PC-3 (cell line): ENCODE measurements at places on chromosomes 2 and 18. TPM values are rescaled to one million over a fixed set of nuclear protein-coding genes. Genes with fewer than 3 reads are reported as not detected.

The RRM2 gene
- total RNA-seq = 229 and 282 TPM in 2 replicates

The CFC1 gene
- total RNA-seq = not detected in 2 replicates

The TUBA4B gene
- not detected in 2 replicates for total RNA-seq

The TNP1 gene
- total RNA-seq = not detected in 2 replicates

The EVX2 gene
- total RNA-seq = not detected in 2 replicates

The ABCG8 gene
- total RNA-seq = not detected in 2 replicates

The DNAJC5G gene
- total RNA-seq = not detected in 2 replicates

The DLX2 gene
- total RNA-seq = 0.29 and 1.4 TPM in 2 replicates

The C2orf66 gene
- total RNA-seq = 0.51 TPM in 1 of 2 replicates, not detected in the other

The CABYR gene
- total RNA-seq = 5.4 and 5.6 TPM in 2 replicates

The PIEZO2 gene
- not detected in 2 replicates for total RNA-seq

The AQP12A gene
- total RNA-seq = not detected in 2 replicates

GRCh38 chr2:70887550-70888246 lies 48.0 kb upstream of the ATP6V1B1 start:
- H3K27ac ChIP-seq = no peak overlapping the region
- H3K4me1 ChIP-seq = no peaks in the 10 kb centered on the region
- no peaks in the 10 kb centered on the region for H3K36me3 ChIP-seq
- H3K27me3 ChIP-seq = peaks cover 44% of the 10 kb centered on the region

DNA sequence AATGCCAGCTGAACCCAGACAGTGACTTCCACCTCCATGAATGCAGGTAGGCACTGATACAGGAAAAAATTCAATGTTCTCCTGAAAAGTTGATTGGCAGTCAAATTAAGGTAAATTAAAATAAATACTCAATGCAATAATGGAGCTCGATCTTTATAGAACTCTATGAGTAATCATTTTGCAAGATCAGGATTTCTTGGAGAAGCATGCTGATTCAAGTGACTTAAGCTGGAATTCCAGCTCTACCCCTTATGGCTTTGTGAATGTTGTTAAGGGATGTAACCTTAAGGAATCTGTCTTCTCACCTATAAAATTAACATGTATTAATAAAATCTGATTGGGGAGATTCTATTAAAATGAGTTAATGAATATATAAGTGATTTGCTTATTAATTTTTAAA lies 145.1 kb downstream of the QPCT start:
- no peaks in the 10 kb centered on the region for H3K36me3 ChIP-seq
- H3K4me1 ChIP-seq = no peaks in the 10 kb centered on the region
- DNase-seq = no peak
- H3K27me3 ChIP-seq = no peaks in the 10 kb centered on the region
- H3K27ac ChIP-seq = no peak overlapping the region

- H3K27me3 ChIP-seq = 0 out of 2 replicates have a peak, but pooled peaks cover 2% of the 10 kb centered on the region
- peak; percentile 59 for DNase-seq
- no peaks in the 10 kb centered on the region for H3K36me3 ChIP-seq
- no peak overlapping the region for H3K4me3 ChIP-seq
These were observed 240.9 kb downstream of the RNF152 start for GRCh38 chr18:61651880-61652268.

GRCh38 chr2:197614532-197614931 lies 60.9 kb downstream of the RFTN2 start:
- peaks cover 33% of the 10 kb centered on the region for H3K4me1 ChIP-seq
- DNase-seq = peak; percentile 25
- H3K36me3 ChIP-seq = no peaks in the 10 kb centered on the region
- H3K27me3 ChIP-seq = no peaks in the 10 kb centered on the region
- no peak overlapping the region; the same call in 1 of the 2 replicates for H3K4me3 ChIP-seq

- peak; percentile 36 for DNase-seq
- no peak overlapping the region for H3K4me3 ChIP-seq
- peaks cover 24% of the 10 kb centered on the region for H3K4me1 ChIP-seq
- H3K27me3 ChIP-seq = no peaks in the 10 kb centered on the region
- H3K27ac ChIP-seq = peak overlapping the region; percentile 11
These were observed 8.3 kb downstream of the MAT2A start for GRCh38 chr2:85547089-85547858.

DNA sequence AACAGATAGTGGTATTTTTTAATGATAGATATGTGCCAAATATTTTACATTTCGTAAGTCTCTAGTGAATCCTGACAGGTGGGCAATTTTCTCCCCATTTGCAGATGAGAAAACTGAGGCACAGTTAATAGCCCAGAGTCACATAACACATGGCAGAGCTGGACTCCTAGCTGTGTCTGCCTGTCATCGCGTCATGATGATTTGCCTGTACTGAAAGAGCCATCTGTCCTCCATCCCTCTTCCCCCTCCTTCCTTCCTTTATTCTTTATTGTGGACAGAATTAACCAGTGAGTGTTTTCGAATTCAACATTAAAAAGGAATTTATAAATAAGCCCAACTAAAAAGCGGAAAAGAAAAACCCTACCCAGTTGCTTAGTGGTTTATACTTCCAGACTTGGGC lies 3.2 kb downstream of the DNAJB2 start:
- no peak overlapping the region for H3K27ac ChIP-seq
- H3K4me3 ChIP-seq = no peak overlapping the region
- H3K4me1 ChIP-seq = peaks cover 23% of the 10 kb centered on the region
- H3K36me3 ChIP-seq = peaks cover 3% of the 10 kb centered on the region; the same call in 1 of the 2 replicates
- no peaks in the 10 kb centered on the region for H3K27me3 ChIP-seq

DNA sequence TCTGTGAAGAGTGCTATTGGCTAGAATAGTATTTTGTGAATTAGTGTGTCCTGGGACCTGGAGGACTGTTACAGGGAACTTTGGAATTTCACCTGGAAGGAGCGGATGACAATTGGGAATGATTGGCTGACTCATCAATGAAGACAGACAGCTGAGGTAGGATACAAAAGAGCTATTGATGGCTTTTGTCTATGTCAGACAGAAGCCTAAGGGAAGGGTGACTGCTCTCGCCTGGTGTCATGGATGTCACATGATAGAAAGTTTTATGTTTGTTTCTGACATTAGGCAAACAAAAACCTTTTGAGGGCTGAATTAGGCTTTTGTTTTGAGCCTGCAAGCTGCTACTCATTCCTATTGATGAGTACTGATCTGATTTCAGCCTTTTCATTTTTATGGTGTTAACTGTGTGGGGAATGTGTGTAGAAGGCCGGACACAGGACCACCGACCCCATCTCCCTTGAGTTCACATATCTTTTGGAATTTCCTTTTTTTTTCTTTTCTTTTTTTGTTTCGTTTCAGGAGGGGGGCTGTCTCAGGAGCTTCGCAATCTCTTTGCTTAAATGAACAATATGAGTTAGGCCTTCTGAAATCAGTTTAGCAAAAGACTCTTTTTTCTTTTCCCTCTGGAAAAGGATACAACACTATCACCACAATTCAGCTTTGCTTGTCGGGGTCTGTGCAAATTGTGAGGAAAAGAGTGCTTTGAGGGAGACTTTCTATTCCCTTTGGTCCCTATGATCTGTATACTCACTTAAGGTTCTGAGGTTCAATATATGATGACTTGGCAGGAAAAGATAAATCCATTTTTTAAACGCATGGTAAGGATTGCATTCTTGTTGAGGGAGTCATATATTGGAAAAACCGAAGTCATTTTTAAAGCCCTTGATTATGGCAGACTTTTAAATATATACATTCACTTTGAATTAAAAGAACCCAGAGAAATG lies 207.9 kb upstream of the FIGN start:
- DNase-seq = peak; percentile 5
- no peak overlapping the region for H3K4me3 ChIP-seq
- H3K27me3 ChIP-seq = peaks cover 90% of the 10 kb centered on the region
- no peaks in the 10 kb centered on the region for H3K4me1 ChIP-seq

GRCh38 chr18:40532046-40532445 lies 1423.0 kb upstream of the PIK3C3 start:
- H3K36me3 ChIP-seq = no peaks in the 10 kb centered on the region
- no peak for DNase-seq
- no peak overlapping the region for H3K4me3 ChIP-seq
- H3K27me3 ChIP-seq = no peaks in the 10 kb centered on the region
- H3K27ac ChIP-seq = no peak overlapping the region

DNA sequence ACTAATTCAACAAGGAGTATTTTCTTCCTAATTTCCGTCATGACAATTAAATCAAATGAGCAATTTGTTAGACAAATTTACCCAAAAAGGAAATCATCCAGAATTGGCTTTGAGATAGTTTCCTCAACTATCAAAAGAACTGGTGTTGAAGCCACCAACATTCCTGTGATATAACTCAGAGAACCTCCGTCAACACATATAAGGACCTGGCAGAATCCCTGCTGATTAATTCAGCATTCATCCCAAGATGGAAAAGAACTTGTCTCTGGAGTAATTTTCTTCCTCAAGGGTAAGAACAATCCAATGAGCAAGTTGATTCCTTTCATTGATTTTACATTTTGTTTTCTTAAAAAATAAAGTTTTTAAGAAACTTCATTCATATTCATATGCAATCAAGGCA lies 62.0 kb downstream of the MBD2 start:
- H3K4me1 ChIP-seq = peaks cover 31% of the 10 kb centered on the region
- no peak overlapping the region for H3K4me3 ChIP-seq
- H3K36me3 ChIP-seq = peaks cover 47% of the 10 kb centered on the region
- H3K27me3 ChIP-seq = no peaks in the 10 kb centered on the region
- peak overlapping the region; percentile 38 for H3K27ac ChIP-seq
- DNase-seq = peak; percentile 83

- H3K4me1 ChIP-seq = peaks cover 15% of the 10 kb centered on the region
- peak; percentile 69 for DNase-seq
- no peak overlapping the region for H3K4me3 ChIP-seq
- no peaks in the 10 kb centered on the region for H3K27me3 ChIP-seq
- H3K27ac ChIP-seq = peak overlapping the region; percentile 6; the same call in 1 of the 2 replicates
These were observed 89.9 kb downstream of the UBE2E3 start for GRCh38 chr2:181070119-181070835.

DNA sequence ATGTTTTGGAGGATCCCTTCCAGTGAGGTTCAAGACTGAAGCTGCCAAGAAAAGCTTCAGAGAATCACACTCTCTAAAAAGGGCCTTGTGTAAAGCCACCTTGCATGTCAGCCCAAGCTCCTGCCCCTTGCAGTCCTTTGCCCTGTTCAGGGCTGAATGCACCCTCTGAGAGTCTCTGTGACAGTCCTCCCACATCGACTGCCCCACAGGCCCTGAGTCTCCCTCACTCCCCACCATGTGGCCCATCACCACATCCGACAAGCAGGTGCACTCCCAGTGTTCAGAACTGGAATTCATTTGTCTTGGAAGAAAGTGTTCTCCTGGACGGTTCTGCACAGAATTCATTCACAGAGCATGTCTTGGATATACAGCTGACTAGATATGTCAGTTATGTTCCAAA lies 31.0 kb downstream of the BCL11A start:
- no peak overlapping the region for H3K27ac ChIP-seq
- no peaks in the 10 kb centered on the region for H3K36me3 ChIP-seq
- no peak overlapping the region for H3K4me3 ChIP-seq
- no peaks in the 10 kb centered on the region for H3K4me1 ChIP-seq
- no peaks in the 10 kb centered on the region for H3K27me3 ChIP-seq
- no peak for DNase-seq

DNA sequence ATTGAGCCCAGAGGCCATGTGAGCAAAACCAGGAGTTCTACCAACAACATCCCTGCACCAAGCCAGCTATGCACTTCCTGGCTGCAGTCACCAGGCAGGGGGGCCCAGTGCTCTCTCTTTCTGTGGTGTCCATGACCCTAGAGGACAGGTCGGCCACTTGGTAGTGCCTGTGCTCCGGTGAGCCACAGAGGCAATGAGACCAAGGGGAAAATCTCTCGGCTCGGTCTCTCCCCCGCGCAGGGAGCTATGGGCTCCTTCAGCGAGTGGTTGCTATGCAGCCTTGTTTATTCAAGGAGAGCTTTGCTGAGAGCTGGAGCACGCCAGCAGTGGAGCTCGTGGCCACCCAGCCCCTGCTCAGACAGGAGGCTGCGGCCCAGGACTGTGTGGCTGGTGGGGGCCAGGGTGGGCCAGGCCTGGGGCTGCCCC lies at the start of gene TOGARAM2:
TOGARAM2 (plus strand) TSS at position 283 of the 426 bp plus-strand sequence. CDS start 13,537 bp downstream, outside the sequence.
- no peak for DNase-seq
- H3K27ac ChIP-seq = no peak within 1 kb of the TSS
- H3K4me1 ChIP-seq = peaks cover 23% of the 10 kb centered on the region
- no peaks in the 10 kb centered on the region for H3K27me3 ChIP-seq

- no peak for DNase-seq
- H3K4me1 ChIP-seq = no peaks in the 10 kb centered on the region
- H3K27me3 ChIP-seq = peaks cover 18% of the 10 kb centered on the region
- no peak overlapping the region for H3K27ac ChIP-seq
These were observed 637.6 kb downstream of the ADCYAP1 start for GRCh38 chr18:1542230-1542774.

DNA sequence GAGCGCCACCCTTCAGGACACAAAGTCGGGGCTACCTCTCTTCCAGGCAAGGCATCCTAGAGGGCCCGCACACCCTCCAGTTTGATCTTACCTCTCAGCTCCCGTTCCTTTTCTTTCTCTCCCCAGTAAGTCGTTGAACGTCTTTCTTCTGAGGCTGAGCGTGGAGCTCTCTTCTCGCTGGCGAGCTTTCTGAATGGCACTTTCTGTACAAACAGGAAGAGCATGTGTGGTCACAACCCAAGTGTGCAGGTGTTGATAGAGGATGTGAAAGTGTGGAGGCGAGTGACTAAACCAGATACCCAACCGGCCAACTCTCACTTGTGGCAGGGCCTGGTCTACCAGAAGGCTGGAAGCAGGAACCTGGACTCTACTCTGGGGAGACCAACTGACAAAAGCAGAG lies at the start of gene AFF3:
AFF3 (minus strand) TSS at position 198 of the 400 bp plus-strand sequence. CDS start 38,136 bp downstream, outside the sequence.
- DNase-seq = no peak
- no peaks in the 10 kb centered on the region for H3K36me3 ChIP-seq
- no peaks in the 10 kb centered on the region for H3K4me1 ChIP-seq
- no peaks in the 10 kb centered on the region for H3K27me3 ChIP-seq

GRCh38 chr2:226894752-226895151 lies 58.9 kb downstream of the RHBDD1 start:
- H3K4me1 ChIP-seq = no peaks in the 10 kb centered on the region
- no peaks in the 10 kb centered on the region for H3K36me3 ChIP-seq
- no peak overlapping the region for H3K27ac ChIP-seq
- no peak for DNase-seq

GRCh38 chr2:63890678-63891077 lies 49.0 kb downstream of the UGP2 start:
- peaks cover 31% of the 10 kb centered on the region for H3K4me1 ChIP-seq
- DNase-seq = no peak
- no peak overlapping the region for H3K4me3 ChIP-seq
- H3K27me3 ChIP-seq = no peaks in the 10 kb centered on the region
- peaks cover 29% of the 10 kb centered on the region; the same call in 1 of the 2 replicates for H3K36me3 ChIP-seq

DNA sequence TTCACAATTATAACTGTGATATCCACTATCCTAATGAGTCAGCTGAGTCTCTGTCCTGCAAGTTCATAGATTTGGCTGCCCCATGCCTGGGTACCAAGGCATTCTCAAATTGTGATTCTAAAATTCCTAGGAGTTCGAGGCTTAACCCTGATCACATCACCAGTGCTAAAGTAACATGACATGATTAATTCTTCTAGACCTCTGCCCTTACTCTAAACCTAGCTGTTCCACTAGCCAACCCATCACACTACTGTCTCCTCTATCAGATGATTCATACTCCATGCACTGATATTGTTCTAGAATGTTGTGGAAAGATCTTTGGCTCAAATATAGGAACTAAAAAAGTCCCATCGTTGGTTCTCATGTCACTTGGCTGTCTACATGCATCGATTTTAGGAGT lies 487.6 kb downstream of the PIK3C3 start:
- H3K27ac ChIP-seq = no peak overlapping the region
- no peak overlapping the region for H3K4me3 ChIP-seq
- no peaks in the 10 kb centered on the region for H3K36me3 ChIP-seq
- no peaks in the 10 kb centered on the region for H3K4me1 ChIP-seq

- no peak for DNase-seq
- H3K27me3 ChIP-seq = no peaks in the 10 kb centered on the region
- no peaks in the 10 kb centered on the region for H3K36me3 ChIP-seq
- H3K4me1 ChIP-seq = peaks cover 15% of the 10 kb centered on the region
- H3K27ac ChIP-seq = no peak overlapping the region
These were observed 44.1 kb downstream of the COPS8 start for GRCh38 chr2:237129625-237130263.

GRCh38 chr18:31711365-31712172 lies 27.2 kb upstream of the B4GALT6 start:
- no peaks in the 10 kb centered on the region for H3K4me1 ChIP-seq
- H3K36me3 ChIP-seq = no peaks in the 10 kb centered on the region
- no peak overlapping the region for H3K4me3 ChIP-seq
- H3K27me3 ChIP-seq = no peaks in the 10 kb centered on the region
- H3K27ac ChIP-seq = no peak overlapping the region
